ENCODE measurements at places on chromosomes 3 and 15. TPM values are rescaled to one million over a fixed set of nuclear protein-coding genes. Genes with fewer than 3 reads are reported as not detected.

Gene C3orf85
- not detected for total RNA-seq

Gene INSYN1
- total RNA-seq = 4.7 TPM

Gene REC114
- not detected for total RNA-seq

Gene SMCO1
- not detected for total RNA-seq

Gene PRTG
- 4.7 TPM for total RNA-seq

Gene WDR49
- under 0.01 TPM for total RNA-seq

Gene FANCD2OS
- total RNA-seq = not detected

Gene NAALADL2
- total RNA-seq = 23.5 TPM

Gene OR5K3
- not detected for total RNA-seq

Gene TGM4
- not detected for total RNA-seq

Gene FAIM
- total RNA-seq = 13.0 TPM

Gene MASP1
- total RNA-seq = 1.2 TPM

Gene SH3GL3
- total RNA-seq = 0.29 TPM

Gene GBE1
- total RNA-seq = 184 TPM

Gene CD96
- under 0.01 TPM for total RNA-seq

Gene TTLL13
- total RNA-seq = under 0.01 TPM

Gene CDCP1
- total RNA-seq = 7.6 TPM

Gene AMOTL2
- total RNA-seq = 300 TPM

Gene FGD5
- total RNA-seq = under 0.01 TPM

Gene PLA2G4B
- total RNA-seq = 0.72 TPM

Gene GOLGA8T
- total RNA-seq = not detected

Gene ZNF502
- 4.0 TPM for total RNA-seq

Gene PPIB
- total RNA-seq = 954 TPM

Gene PCSK6
- 0.72 TPM for total RNA-seq

Gene CLDN18
- not detected for total RNA-seq

Gene PLSCR5
- total RNA-seq = not detected

Gene LRTM1
- total RNA-seq = not detected

Gene SPINT1
- total RNA-seq = 0.72 TPM

Gene SPATA16
- total RNA-seq = not detected

All from osteoblast (primary cell).